ENCODE measurements at places on chromosomes 4 and X.
A peak's percentile ranks its signal among the peaks of the same experiment; 100 is the strongest.

GRCh38 chr4:78720994-78721677, 55.0 kb upstream of the BMP2K start:
- DNase-seq = no peak

- no peak for DNase-seq
Measured at GRCh38 chrX:110180176-110180927, 137.5 kb downstream of the AMMECR1 start.

DNA sequence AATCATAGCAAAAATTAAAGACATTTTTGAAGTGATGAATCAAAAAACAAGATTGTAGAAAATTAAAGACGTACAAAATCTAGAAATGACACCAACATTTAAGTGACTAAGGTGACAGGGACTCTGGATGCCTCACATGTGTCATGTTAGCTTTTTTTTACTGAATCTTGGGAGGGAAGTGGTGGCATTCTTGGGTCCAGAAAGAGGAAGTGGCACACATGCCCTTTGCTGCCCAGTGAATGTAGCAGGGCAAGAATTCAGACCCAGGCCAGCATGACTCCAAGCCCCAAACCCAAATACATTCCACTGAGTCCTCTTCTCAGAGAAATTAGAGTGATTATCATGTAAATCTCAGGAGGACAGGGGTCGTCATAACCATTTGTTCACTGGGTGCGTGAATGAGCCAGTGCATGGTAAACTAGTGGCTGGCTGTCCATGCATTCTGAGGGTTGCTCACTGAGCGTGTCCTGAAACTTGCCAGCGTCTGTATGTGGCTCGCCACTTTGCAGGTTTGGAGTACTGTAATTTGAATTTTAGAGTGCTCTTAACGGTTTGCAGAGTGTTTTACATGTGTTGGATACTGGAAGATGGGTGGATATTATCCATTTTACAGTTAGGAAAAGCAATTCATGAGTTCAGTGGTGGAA, 55.4 kb upstream of the TBC1D14 start:
- no peak for DNase-seq

- no peak for DNase-seq
Measured at GRCh38 chr4:123869286-123870215, 473.0 kb downstream of the SPRY1 start.

DNA sequence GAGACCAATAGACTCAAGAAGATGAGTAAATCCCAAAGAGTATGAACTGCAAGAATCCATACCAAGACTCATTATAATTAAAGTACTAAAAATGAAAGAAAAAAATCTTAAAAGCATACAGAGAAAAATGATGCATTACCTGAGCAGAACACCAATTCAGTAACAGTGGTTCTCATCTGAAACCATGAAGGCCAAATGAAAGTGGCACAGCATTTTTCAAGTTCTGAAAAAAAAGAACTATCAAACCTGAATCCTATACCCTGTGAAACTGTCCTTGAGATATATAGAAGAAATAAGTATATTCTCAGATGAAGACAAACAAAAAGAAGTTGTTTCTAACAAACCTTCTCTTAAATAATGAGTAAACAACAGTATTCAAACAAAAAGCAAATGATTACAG, 39.6 kb upstream of the TMPRSS11A start:
- no peak for DNase-seq

DNA sequence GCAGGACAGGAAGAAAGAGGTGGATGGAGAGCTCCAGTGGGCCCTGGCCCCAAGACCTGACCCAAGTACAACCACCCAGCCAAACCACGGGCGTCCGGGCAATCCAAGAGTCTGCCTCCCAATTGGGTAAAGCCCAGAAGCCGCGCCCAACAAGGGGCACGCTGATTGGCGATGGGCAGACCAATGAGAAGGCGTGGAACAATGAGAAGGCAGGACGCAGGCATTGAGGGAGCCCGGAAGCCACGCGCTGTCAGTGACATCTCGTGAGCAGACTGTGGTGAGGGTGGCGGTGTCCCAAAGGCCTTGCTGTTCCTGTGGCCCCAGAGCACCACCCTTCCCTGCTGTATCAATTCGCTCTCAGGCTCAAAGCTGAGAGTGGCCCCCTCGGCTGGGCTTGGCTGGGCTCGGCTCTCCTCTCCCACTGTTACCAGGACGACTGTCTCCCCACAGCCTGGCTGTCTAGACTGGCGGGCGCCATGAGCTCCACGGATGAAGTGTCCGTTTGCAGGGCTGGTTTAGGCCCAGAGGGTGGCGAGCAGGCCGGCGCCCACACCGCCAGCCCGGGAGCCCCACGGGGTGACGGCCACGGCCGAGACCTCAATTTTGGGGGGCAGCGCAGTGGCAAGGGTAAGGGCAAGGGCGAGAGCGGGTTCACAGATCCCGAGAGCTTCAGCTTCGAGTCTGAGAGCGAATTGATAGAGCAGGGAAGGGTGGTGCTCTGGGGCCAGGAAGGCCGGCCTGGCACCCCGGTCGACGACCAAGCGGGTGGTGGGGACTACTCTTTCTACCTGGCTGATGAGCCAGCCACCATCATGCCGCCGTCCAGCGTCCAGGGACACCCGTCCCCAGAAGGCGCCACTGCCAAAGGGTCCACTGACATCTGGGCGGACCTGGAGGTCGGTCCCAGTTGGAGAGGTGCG, at the start of gene LOC101059915:
TSS of gene LOC101059915 (plus strand) at position 219 of the 920 bp plus-strand sequence.
- peak; percentile 44 for DNase-seq

- DNase-seq = no peak
Measured at GRCh38 chrX:101410461-101410860, 2.4 kb downstream of the HNRNPH2 start.

DNA sequence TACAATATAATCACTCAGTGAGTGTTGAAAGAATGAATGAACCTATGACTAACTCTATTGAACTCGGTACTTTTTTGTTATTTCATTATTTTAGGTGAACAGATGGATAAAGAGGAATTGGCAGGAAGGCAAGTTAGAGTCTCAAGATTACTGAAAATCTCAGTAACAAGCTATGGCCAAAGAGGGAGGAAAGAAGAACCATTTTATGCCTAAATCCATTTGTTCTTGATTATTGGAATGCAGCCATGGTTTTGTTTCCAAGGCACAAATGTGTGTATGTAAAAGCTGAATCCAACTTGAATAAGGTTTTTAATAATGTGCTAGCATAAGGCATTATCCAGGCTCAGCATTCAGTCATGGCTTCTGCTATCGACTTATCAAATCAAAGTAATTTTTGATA, 196.4 kb downstream of the DTHD1 start:
- DNase-seq = no peak

DNA sequence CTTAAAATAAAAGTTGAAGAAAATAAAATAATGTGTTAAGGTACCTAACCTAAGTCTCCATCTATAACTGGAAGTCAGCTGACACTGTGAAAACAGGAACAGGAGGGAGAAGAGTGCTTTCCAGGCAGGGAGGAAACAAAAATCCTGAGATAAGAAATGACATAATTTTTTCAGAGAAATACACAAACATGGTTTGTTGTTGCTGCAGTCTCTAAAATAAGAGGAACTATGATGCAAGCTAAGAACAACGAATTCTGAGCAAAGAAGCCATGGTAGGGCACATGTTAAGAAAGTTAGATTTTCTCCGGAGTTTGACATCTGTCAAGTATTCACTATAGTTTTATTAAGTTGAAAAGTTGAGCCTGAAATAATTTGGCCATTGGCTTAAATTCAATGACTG, 26.9 kb downstream of the PAPSS1 start:
- DNase-seq = no peak

DNA sequence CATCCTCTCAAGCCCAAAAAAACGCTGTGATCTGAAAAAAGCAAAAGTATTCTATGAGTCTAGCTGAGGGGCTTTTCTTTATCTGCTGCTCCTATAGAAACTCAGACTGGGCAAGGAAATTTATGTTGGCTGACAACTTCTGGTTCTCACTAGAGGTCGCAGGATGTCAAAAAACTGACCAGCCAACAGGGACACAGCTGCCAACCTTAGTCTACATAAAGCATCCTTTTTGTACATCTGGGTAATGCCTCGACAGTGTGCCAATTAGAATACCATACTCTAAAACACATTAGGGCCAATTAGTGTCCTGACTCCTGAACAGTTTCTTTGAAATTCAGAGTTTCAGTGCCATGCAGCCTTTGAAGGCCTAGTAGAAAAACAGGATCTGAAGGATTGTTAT, 8.8 kb upstream of the TLL1 start:
- DNase-seq = peak; percentile 1

DNA sequence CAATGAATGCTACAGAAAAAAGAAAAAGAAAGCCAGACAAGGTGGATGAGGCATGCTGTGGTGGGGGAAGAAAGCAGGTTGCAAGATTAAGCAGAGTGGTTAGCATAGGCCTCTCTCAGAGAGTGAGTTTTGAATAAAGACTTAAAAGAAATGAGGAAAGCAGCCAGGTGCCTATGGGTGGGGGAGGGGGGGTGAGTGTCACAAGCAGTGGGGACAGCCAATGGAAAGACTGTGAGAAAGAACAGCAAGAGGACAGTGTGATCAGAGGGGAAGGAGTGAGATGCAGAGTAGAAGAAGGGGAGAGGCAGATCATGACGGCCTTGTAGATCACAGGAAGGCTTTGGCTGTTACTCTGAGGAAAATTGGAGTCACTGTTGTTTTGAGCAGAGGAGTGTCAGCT, 162.5 kb downstream of the SOX3 start:
- no peak for DNase-seq

Data from SHP77 treated with DMSO at 0.1 percent for 48 hours (cell line).